ENCODE measurements at places on chromosomes 7 and 10.

DNA sequence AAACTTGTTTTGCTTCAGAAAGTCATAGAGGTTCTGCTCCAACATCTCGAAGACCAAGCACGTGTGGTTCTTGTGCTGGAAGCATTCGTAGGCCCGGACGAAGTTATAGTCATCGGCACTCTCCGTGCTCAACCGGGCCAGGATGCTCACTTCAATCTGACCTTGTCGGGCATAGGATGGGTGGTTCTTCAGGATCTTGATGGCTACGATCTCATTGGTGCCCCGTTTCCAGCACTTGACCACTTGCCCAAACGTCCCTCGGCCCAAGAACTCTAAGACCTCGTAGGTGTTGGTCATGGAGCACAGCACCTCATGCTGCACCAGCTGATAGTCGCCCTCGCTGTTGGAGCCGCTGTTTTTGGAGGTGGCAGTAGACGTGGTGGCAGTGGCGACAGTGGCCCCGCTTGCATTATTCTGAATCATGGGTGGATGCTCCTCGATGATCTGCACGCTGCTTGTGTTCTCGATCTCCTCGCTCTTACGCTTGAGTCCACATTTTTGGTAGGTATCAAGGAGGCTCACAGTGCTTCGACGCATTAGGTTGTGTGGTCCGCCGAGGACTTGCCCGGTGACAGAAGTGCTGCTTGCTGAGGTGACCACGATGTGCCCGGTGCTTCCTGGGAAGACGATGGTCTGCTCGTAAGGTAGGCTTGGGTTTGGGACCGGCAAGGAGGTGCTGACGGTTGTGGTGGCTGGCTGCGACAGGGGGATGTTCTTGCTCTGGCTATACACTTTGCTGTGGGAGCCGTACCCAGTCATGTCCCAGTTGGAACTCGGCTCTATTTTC lies 61.4 kb downstream of the HIPK2 start:
- no peak for DNase-seq

DNA sequence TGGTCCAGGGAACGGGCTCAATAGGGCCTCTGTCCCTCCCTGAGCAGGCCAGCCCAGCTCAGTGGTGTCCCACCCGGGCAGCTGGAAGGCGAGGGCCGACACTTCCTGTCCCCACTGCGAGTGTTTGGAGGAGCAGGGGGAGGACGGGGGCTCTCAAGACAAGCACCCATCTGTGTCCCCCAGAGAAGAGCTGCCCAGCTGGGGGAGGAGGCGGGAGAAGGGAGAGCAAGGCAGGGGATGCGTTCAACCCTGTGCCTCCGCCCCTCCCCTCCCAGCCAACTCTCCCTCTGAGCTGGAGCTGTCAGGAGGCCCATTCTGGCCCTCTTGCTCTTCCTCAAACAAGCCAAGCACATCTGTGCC lies 35.7 kb downstream of the ZCCHC24 start:
- no peak for DNase-seq

DNA sequence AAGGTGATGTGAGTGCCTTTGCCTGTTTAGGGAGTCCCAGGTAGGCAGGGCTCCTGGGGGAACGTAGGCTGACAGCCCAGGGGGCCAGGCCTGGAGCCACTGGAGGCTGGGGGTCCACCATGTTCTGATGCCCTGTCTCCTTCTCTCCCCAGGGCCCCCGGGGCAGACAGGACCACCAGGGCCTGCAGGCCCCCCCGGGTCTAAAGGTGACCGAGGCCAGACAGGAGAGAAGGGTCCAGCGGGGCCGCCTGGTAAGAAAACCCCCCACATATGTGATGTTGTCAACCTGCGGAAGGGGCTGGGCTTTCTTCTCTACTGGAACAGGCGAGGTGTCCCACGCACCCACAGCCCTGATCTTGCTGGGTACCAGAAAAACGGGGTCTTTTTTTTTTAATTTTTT lies 85.2 kb downstream of the MYL10 start:
- no peak for DNase-seq

GRCh38 chr7:89770161-89770560 lies 384.1 kb upstream of the STEAP1 start:
- DNase-seq: no peak

GRCh38 chr10:33743429-33743857 lies 409.0 kb upstream of the NRP1 start:
- DNase-seq: no peak

DNA sequence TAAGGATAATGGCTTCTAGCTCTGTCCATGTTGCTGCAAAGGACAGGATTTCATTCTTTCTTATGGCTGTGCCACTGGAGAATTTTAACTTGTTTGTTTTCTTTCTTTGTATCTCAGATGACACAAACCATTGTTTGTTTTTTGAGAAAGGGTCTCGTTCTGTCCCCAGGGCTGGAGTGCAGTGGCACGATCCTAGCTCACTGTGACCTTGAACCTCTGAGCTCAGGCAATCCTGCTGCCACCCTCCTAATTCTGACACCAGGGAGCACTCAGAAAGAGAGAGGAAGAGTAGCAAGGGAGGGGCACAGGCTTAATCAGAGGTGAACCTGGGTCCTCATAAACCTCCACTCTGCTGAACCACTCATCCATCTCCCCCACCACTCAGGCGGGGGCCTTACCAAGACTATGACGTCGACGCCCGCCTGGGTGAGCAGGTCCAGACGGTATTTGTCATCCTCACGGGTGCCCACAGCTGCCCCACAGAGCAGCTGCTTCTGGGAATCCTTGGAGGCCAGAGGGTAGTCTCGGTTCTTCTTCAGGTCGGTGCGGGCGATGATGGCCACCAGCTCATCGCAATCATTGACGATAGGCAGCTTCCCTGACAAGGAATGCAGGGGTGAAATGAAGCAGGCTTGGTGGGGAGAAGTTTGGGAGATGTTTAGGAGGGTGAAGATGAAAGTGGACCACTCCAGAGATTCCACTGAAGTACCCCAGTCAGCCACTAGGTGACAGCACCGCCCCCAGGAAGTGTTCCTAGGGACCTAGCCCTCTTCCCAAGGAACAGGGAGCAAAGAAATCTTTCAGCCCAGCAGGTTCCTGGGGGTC lies 11.6 kb downstream of the IMPDH1 start:
- peak; percentile 46 for DNase-seq

DNA sequence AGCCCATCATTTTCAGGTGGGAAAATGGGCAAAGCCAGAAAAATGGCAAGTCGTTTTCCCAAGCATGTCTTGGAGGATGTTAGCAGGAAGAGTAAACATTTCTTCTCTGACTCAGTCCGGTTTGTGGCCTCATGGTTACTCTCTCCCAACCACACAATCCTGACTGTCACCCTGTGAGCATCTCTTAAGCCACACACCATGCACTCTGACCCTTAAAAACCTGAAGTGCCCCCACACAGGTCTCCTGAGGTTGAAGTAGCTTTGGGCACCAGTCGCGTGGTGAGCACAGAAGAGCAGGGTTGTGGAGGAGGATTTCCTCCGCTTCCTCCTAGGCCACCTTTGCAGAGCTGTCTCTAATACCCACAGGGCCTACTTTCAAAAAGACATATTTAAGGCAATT lies 387.3 kb upstream of the NPVF start:
- no peak for DNase-seq

DNA sequence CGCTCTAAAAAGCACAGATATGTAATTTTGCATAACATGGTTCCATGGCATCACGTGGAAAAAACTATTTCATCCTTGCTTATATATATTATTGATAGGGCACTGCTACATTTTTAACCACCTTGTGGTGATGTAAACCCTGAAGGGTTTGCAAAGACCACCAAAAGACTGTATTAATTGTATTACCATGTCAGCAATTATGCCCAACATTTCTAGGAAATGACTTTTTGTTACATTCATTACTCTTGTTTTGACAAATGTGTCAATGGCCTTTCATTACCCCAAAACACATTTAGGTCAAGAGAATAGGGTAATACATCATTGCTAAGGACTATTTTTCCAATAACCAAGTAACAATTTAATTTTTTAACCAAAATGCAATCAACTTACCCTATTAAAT lies 142.2 kb downstream of the NRCAM start:
- DNase-seq: no peak

DNA sequence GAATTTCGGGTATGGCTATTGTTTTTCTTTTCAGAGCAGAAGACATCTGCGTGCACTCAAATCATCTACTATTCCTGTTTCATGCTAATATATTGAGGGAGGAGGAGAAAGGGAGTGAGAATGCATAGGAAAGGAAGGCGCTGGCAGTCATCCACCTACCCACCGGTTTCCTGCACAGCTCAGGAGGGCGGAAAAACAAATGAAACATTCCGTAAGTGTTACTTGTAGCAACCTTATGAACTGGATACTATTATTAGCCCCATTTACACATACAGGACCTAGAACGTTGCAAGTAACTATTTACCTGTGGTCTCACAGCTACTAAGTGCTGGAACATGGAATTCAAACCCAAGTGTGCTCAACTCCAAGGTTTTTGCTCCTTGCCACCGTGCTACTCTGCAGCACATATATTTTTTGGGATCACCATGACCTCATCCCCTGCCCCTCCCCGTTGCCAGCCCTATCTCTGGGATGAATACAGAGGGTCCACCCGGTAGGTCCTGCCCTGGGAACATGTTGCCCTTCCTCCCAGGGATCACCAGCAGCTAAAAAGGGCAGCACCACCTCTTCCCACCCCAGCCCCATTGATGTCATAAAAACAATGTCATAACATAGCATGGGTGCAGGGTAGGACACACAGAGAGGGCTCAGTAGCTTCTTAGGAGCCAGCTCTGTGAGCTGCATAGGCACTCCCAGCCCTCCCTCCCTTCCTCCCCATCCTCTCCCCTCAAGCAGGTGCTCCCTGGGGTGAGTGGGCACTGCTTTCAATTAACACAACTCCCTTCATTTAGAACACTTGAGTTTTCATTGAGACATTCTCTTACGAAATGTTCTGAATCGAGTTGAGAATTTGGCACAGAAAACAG lies 16.9 kb downstream of the GFRA1 start:
- peak; percentile 88 for DNase-seq

GRCh38 chr7:69335331-69335730 lies 262.9 kb upstream of the AUTS2 start:
- peak; percentile 21 for DNase-seq

DNA sequence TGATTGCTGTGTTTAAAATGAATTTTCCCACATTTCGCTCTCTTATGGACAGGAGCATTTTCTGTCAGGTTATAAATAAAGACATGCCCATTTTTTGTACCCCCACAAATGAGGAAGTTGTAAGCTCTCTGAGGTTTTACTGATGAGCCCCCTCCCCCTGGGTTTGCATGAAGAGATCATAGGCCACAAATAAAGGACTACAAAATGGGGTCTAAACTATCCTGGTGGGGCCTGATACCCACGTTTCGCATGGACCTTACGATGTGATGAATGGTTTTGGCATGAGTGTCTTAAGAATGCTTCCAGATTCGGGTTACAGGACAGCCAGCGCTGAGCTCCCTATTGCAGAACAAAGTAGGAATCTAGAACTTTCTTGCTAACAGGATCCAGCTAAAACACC lies 5.8 kb downstream of the IKZF1 start:
- no peak for DNase-seq

- peak; percentile 85 for DNase-seq
Observed at GRCh38 chr7:105838627-105839231, 37.7 kb downstream of the ATXN7L1 start.

- no peak for DNase-seq
Observed at GRCh38 chr10:22623633-22624253, 90.6 kb downstream of the PIP4K2A start.
